ENCODE measurements at places on chromosomes 11 and 22. TPM values are rescaled to one million over a fixed set of nuclear protein-coding genes. Genes with fewer than 3 reads are reported as not detected.

Gene RBMXL2
- total RNA-seq, result 79.4 TPM

Gene LMO1
- 1.5 TPM for total RNA-seq

Gene SCGB1A1
- total RNA-seq, result not detected

- H3K36me3 ChIP-seq, result no peaks in the 10 kb centered on the region
- DNase-seq, result no peak
- no peak overlapping the region for H3K4me3 ChIP-seq
- peaks cover 27% of the 10 kb centered on the region for H3K4me1 ChIP-seq
Measured at GRCh38 chr11:68014157-68014946, 4.2 kb downstream of the ALDH3B1 start.

DNA sequence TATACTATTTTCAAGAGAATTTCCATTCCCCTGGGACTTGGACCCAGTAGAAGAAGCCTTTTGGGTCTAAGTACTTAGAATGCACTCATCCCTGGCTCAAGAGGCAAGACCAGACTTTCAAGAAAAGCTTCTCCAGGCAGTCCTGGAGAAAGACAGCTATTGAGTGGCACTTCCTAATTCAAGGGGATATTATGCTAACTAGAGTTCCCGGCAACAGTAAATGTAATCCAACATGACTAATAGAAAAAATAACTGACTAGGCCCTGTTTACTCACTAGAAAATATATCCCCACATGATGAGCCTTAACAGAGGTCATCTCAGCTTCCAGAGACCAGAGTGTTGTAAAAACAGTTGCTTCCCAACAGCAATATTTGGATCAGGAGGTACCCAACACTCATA is 47.2 kb upstream of the AKIP1 start:
- DNase-seq, result no peak
- H3K4me3 ChIP-seq, result no peak overlapping the region
- H3K4me1 ChIP-seq, result peaks cover 4% of the 10 kb centered on the region
